Kasumi-1 (cell line): ENCODE measurements at places on chromosomes 1 and 21.
A peak's percentile ranks its signal among the peaks of the same experiment; 100 is the strongest.

GRCh38 chr1:94903280-94904009 lies 23.5 kb downstream of the CNN3 start:
- no peak for DNase-seq

- no peak for DNase-seq
These were observed 1.3 kb upstream of the OLIG2 start for GRCh38 chr21:33024201-33025103.

DNA sequence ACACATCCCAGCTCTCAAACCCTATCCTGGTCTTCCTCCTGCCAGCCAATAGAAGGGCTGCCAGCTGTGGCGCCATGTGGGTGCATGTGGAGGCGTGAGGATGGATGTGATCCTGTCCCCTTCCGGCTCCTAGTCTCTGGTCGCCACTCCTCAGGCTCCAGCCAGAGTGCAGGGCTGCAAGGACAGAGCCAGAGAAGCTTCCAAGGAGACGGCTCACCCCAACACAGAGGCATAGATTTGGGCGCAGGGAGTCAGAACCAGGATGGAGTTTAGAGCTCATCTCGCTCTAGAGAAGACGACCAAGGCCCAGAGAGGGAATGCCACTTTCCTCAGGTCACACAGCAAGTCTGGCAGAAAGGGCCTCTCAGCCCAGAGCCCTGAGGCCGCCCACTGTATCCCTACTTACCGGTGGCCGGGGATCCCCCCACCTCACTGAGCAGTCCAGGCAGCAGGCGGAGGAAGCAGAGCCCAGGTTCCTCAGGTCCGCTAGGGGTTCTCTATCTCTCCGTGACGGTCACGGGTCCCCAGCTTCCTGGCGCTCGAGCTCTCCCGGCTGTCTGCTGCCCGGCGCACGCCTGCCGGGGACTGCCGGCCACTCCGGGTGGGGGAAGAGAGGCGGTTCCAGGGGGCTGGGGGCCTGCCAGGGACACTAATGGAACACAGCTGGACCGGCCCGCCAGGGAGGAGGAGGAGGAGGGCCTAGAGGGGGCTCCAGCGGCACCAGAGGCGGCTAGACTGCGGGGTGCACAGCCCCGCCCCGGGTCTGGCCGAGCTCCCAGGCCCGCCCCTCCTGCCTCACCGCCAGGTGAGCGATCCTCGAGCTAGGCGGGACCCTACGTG lies at the start of gene COL16A1:
Gene COL16A1 (minus strand): TSS at position 587 of the 840 bp plus-strand sequence. CDS start 1,824 bp downstream, outside the sequence.
- no peak for DNase-seq

DNA sequence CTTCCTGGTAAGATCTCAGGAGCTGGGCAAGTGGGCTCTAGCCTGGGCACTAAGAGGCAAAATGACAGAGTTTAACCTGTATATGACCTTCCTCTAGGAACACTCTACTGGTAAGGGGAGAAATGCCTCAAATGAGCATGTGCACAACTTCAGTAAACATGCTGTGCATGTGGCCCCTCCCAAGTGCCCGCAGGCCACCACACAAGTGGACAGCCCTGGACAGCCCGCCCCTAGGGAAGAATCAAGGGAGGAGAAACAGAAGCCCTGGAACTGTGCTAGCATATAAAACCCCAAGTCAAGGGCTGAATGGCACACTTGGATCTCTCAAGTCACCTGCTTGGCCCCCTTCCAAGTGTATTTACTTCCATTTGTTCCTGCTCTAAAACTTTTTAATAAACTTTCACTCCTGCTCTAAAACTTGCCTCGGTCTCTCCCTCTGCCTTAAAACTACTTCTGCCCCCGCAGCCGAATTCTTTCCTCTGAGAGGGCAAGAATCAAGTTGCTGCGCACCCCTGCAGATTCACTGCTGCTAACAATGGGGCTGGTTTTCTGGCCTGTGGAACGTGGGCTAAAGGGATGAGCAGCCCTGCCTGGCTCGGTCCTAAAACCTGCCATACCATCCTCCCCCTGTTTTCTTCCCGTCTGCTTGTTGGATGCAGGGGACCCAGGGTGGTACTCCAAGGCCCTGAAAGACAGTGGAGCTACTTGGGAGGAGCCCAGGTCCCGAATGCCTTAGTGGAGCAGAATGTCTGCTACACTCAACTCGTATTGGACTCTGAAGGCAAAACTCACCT lies 93.5 kb downstream of the IER5 start:
- DNase-seq = no peak

DNA sequence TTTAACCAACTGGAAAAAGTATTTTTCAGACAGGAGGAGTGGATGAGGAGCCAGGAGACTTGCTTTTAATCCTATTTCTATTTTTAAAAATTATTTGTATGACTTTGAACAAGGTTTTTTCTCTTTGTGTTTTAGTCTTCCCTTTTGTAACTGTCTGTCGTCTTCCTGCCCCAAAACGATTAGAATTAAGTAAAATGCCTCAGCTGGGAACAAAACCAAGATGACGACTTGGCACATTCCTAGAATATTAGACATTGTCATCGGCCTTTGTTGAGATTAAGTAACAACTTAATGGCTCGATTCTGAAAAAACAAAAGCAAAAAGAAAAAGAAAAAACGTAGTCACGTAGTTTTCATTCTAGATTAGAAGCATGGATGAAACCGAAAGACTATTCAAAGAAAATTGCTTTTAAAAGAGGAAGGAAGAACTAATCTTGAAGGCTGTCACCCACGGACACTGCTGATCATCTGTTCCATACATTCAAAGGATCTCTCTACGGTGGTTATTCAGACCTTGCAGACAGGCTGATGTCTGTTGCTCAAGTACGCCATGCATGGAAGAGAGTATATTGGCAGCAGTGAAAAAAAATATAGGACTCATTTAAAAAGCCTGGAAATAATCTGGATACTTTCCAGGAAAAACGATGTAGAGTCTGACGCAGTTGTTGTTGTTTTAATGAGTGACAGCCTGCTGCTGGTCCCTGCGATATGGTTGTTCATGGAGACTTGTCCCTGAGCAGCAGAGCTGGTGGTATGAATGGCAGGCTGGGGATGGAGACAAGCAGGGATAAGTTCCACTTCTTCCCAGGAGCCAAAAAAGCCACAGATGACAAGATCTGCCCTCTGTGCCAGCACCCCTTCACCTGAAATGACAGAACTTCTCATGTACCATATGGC lies 16.8 kb downstream of the GNG4 start:
- DNase-seq = peak; percentile 71

DNA sequence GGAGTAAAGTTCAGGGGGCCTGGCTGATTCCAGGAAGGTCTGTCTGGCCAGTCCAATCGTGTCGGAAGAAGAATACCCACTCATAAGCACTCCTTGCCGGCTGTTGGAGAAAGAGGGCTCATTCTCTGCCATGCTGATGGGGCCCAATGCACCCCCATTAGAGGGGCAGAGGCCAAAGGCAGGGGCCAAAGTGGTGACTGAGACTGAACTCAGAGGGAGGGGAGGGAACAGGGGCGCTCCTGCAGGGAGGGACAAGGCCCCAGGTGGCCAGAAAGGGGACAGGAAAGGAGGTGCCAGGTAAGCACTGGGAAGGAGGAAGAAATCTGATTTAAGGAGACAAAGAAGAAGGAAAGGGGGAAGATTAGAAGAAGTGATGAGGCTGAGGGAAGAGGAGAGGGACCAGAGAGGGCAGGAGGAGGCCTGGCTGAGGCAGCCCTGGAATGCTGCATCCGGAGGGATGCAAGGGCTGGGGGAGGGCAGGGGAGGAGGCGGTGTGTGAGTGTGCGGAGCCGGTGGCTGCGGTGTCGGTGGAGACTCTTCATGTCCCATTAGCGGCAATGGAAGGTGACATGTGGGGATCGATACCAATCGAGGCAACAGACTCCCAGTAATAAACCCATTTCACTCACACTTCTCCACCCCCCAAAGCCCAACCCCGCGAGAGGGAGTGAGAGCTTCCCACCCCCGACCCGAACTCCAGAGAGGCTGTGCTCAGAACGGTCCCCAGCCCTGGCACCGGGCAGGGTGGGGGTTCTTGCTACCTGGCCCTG lies 12.0 kb upstream of the ETV3L start:
- DNase-seq = no peak

DNA sequence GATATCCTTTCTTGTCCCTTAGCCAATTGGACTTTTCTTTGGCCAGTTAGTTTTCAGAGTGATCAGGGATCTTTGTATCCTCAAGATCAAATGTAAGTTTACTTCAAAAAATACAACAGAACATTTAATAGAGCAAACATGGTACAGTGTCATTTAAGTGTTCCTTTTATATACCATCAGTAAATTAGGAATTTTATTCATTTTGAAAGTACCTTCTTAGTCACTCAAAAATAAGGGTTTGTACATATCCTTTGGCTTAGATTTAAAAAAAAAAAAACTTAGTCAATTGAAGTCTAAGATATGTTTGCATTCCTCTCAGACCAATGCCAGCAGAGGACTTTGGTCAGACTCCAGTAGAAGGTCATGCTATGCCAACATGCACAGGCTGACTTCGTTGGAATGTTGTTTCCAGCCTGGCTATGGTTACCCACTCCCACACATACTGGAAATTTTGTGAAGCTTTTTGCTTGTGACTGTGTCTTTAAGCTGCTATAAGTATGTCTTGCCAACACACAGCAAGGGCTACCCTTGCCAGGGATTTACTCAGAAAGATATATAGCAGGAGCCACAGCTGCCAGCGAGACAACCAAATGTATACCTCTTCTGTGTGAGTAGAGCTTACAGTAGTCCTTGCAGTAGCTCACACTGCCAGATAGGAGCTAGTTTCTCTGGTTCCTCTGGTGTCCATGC lies 81.5 kb upstream of the LRIF1 start:
- DNase-seq = no peak

DNA sequence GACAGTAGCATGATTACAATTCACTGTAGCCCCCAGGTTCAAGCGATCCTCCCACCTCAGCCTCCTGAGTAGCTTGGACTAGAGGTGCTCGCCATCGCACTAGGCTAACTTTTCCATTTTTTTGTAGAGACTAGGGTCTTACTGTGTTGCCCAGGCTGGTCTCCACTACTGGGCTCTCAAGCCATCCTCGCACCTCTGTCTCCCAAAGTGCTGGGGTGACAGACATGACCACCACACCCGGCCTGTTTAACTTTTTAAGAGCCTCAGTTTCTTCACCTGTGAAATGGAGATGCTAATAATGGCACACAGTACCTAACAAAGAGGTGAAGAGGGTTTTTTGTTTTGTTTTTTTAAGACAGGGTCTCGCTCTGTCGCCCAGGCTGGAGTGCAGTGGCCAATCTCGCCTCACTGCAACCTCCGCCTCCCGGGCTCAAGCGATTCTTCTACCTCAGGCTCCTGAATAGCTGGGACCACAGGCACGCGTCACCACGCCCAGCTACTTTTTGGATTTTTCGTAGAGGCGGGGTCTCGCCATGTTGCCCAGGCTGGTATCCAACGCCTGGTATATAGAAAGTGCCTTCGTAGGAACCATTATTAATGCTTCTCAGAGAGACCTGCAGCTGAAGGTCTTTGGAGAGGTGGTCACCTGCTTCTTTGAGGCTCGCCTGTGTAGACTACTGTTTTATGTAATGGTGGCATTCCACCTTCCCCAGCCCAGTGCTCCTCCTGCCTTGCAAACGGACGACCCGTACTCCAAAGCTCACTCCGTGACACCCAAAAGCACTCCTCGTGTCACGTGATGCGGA lies 567 bp downstream of the PMVK start:
- DNase-seq = no peak

GRCh38 chr1:212760126-212760823 lies 31.3 kb downstream of the NSL1 start:
- DNase-seq = peak; percentile 6

GRCh38 chr1:247373721-247374141 lies 42.1 kb upstream of the ZNF496 start:
- DNase-seq = peak; percentile 87

GRCh38 chr21:32181457-32181856 lies 97.4 kb downstream of the MIS18A start:
- no peak for DNase-seq

- no peak for DNase-seq
These were observed 88.5 kb upstream of the QSOX1 start for GRCh38 chr1:180066150-180066549.
